ENCODE measurements at places on chromosomes 7 and 10.

- no peak for DNase-seq
These were observed 58.6 kb downstream of the RAMP3 start for GRCh38 chr7:45216181-45216580.

DNA sequence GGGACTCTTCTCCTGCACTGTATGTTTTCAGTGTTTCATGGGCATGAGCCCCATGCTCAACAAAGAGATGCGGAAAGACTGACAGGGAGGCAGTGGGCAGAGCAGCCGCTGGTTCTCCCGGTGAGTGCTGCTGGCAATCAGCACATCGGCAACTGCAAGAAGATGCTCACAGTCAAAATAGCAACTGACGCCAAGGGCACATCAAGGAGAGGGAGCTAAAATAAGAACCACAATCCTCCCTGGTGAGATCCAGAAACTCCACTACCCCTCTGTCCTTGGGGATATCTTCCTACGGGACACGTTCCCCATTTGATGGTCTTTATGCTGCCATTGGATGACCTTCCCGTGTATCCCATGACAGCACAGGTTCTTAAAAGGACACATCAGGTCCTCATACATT lies 28.9 kb upstream of the SVIL start:
- no peak for DNase-seq

GRCh38 chr7:32381024-32381601 lies 109.1 kb downstream of the LSM5 start:
- DNase-seq: no peak

- DNase-seq: no peak
These were observed 183.0 kb downstream of the THSD7A start for GRCh38 chr7:11648980-11649379.

DNA sequence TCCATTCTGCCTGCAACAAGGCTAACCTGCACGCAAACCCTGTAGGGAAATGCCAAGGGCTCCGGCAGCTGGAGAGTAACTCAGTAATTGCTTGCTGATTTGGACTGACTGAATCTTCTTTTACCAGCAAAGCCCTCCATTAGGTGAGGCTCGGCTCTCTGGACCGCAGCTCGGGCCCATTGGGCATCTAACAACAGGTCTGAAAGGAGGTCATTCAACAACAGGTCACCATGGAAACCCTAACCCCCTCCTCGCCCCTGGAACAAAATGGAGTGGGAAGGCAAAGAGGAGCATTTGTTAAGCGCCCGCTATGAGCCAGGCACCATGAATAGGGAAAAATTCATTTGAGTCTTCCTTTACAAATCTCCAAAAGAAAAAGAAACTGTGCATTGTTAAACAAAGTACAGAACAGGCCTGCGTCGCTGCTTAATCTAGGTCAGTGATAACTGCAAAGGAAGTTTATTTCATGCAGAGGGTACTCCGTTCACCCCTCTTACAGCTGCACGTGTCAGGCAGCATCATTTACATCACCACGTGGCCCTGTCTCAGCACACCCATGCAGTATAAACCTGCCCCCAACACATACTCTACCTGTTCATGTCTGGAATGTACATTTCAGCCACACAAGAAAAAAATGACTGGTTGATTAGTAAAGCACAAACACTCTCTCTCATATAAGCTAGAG lies 248.8 kb upstream of the NEBL start:
- no peak for DNase-seq

DNA sequence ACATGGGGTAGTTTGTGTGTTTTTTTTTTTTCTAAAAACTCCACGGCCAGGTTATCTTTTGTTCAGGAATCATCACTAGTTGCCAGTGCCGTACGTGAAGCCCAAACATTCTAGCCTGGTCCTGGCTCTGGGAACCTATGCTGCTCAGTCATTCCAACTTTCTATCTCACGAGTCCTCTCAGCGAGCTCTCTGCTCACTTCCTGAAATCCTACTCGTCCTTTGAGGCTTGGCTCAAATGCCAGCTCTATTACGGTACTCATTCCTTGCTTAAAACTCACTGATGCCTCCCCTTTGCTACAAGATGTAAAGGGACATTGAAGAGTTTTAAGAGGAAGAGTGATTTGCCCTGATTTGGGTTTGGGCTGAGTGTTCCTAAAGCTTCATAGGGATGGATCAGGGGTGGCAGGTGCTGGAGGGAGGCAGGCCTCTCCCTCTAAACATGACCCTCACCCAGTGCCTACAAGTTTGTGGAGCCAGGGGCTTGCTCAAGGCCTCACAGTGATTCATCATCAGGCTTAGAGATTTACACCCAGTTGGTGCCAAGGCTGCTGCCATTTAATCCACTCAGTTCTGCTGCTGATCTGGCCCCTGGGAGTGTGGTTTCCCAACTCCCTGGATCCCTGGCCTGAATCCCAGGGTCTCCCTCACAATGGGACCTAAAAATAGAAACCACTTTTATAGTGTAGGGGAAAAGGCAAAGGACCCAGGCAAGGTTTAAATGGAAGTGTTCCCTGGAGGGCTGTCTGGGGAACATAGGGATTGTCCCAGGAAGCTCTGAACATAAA lies 46.1 kb upstream of the R3HCC1L start:
- DNase-seq: no peak

DNA sequence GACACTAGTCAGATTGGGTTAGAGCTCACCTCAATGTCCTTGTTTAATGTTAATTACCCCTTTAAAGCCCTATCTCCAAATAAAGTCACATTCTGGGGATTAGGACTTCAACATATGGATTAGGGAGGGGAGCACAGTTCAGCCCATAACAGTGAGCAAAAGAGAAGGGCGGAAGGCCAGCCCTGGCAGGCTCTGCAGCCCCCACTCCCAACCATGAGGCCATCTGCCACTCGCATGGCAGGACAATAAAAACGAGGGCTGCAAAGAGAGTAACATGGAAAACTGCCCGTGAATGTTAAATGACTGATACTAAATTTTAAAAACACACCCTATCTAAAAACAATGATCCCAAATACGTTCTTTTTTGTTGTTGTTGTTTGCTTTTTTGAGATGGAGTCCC lies 38.7 kb downstream of the RGS10 start:
- DNase-seq: no peak
